ENCODE measurements at places on chromosomes 11 and 22. TPM values are rescaled to one million over a fixed set of nuclear protein-coding genes. Genes with fewer than 3 reads are reported as not detected.

The TFIP11 gene
- 20.0 TPM for total RNA-seq

The CLDN5 gene
- total RNA-seq, result 69.4 TPM

The SCGB1C1 gene
- not detected for total RNA-seq

The CCDC88B gene
- 7.5 TPM for total RNA-seq

The CRYBB2 gene
- not detected for total RNA-seq

The TMEM45B gene
- 1.3 TPM for total RNA-seq

The OR4A16 gene
- not detected for total RNA-seq

The OR10D3 gene
- total RNA-seq, result not detected

The CST6 gene
- total RNA-seq, result 1.6 TPM

The ZNF280A gene
- not detected for total RNA-seq

DNA sequence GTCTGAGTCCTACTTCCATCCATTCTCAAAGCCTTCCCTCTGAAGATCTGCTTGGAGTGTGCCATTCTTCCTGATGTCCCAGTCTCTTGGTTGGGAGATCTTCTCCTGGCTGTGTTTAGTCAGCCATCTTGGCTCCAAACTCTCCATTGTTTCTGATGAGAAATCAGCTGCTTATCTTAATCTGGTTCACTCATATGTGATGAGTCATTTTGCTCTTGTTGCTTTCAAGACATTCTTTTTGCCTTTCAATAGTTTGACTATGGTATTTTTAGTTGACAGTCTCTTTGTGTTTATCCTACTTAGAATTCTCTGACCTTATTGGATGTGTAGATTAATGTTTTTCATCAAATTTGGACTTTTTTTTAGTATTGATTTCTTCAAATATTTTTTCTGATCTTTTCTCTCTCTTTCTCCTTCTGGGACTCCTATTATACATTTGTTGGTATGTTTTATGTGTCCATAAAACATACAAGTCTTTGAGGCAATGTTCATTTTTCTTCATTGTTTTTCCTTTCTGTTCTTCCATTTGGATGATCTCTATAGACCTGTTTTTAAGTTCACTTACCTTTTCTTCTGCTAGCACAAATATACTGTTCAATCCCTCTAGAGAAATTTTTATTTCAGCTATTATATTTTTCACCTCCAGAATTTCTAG, 77.2 kb upstream of the CLPB start:
- no peak for DNase-seq

- DNase-seq, result no peak
Observed at GRCh38 chr22:49348631-49349030, 479.0 kb downstream of the BRD1 start.

- DNase-seq, result no peak
Observed at GRCh38 chr11:69472541-69473275, 8.8 kb upstream of the LINC01488 start.

DNA sequence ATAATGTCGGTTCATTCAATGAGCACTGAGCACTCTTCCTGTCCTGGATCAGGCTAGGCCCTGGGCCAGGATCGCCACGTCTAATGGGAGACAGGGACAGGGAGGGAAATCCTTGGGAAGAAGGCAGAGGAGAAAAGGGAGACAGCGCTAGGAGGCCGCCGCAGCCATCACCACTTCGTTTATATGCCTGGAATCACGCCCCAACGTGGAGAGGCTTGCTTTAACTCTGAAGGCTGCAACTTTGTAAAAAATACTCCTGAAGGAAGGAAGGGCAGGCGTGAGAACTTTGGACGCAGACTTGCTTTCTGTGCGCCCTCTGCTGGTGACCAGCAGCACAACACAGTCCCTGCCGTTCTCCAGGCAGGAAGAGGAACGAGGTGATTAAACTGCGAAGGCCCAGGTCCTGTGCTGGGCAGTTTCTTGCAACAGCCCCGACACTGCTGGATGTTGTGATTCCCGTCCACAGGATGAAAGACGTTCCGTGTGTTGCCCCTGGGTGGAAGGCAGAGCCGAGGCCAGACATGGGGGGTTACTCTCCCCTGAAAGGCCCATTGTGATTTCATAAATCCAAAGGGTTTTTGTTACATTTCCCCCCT, 22.1 kb downstream of the RIBC2 start:
- DNase-seq, result peak; percentile 81

GRCh38 chr11:1827095-1827813, 7.5 kb upstream of the SYT8 start:
- DNase-seq, result no peak

- DNase-seq, result no peak
Observed at GRCh38 chr11:131279654-131280384, 90.6 kb upstream of the NTM start.

- DNase-seq, result no peak
Observed at GRCh38 chr11:33620423-33621171, 80.0 kb downstream of the C11orf91 start.

GRCh38 chr11:37449146-37449545, 851.1 kb upstream of the RAG2 start:
- DNase-seq, result no peak

GRCh38 chr22:37827056-37827455, 3.9 kb downstream of the GALR3 start:
- no peak for DNase-seq

DNA sequence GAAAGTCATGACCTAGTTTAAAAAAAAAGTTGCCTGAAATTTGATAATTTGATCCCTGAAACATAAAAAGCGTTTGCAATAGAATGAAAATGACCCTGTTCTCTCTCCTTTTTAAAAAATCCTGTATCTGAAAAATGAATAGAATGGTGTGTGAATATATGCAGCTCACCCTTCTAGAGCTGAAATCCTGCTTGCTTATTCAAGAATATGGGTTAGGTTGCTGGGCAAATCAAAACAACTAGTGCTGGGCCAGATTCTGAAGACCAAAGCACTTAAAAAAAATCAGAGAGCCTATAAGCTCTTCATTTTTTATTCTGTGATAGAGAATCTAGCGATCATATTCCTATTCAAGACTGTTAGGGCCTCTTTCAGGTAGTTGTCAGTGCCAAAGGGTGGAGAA, 131.6 kb downstream of the MPPED2 start:
- DNase-seq, result no peak

GRCh38 chr11:123525511-123525918, 95.4 kb downstream of the GRAMD1B start:
- no peak for DNase-seq

DNA sequence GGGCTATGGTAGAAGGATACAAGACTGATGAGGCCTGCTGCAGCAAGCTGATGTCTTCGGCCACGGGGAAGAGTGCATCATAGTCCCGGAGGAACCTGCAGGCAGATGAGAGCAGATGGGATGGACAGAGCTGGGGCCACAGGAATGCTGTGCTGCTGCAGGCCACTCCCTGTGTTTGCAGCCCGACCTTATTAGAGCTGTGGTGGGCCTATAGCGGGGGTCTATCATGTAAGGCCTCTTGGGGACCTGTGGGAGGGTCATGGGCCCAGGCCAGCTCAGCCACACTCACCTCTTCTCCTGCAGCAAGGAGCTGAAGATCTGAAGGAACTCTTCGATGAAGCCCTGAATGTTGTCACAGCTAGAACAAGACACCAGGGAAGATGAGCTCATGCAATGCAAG, 31.9 kb downstream of the ASCC2 start:
- DNase-seq, result no peak

- DNase-seq, result no peak
Observed at GRCh38 chr11:18721561-18722292, 4.3 kb downstream of the IGSF22 start.
